Omental fat pad (tissue), 4 donors: ENCODE measurements at places on chromosomes 3 and 15. TPM values are rescaled to one million over a fixed set of nuclear protein-coding genes. Genes with fewer than 3 reads are reported as not detected.

DNA sequence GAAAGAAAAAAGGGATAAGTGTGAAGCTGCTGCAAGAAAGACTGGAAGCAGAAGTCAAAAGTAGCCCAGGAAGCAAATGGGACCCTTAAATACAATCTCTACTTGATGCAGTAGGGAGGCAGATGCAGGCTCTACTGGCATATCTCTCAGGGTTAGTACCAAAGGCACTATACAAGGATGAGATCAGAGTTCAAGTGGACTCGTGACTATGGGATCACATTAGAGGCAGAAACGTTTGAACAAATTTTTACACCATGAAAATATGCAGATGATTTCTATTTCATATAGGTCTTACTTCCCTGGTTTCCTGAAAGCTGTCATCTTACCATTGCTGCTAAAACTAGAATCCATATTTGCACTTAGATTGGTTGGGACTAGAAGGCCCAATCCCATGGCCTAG lies 27.7 kb upstream of the ANXA2 start:
- no peak for DNase-seq

DNA sequence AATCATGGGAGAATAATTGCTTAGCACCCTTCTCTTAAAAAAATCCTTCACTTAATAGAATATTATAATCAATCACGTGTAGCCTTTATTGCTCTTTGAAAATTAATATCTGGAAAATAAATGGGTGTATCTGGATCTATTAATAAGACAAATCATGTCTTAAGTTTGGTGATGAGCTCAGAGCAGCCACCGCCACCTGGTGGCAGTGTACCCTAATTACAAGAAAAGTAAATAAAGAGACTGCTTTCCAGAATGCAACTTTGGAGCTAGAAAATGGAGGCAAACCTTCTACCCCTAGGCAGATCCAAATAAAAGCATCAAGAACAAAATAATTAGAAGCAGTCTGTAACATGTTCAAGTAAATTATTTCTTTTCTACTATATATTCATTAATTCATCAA lies 43.5 kb downstream of the EPHB1 start:
- DNase-seq: no peak

DNA sequence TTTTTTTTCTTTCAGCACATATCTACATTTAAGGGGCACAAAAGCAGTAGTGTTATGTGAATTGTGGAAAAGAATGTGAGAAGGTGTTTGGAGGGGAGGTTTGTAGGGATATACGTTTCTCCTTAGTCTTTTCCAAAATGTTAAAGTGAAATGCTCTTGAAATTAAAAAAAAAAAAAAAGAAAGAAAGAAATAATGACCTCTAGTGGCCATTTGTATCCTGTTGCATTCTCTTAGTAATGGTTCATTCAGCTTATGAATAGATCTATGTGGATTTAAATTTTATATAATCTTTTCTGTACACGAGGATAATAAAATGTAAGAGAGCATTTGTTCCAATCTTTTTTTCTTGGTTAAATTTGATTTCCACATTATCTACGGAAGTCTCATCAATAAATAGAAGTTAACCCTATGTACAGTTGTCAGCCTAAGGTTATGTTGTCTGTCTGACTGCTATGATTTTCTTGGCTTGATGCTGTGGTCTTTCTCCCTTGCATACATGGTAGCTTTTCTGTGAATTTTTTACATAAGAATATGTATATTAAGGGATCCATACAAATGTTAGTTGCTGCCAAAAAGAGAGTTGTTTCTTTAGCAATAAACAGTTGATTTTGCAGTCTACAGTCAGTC lies 1.7 kb downstream of the P2RY13 start:
- no peak for DNase-seq

ZNF774 gene
- 1.8 TPM for total RNA-seq

DNA sequence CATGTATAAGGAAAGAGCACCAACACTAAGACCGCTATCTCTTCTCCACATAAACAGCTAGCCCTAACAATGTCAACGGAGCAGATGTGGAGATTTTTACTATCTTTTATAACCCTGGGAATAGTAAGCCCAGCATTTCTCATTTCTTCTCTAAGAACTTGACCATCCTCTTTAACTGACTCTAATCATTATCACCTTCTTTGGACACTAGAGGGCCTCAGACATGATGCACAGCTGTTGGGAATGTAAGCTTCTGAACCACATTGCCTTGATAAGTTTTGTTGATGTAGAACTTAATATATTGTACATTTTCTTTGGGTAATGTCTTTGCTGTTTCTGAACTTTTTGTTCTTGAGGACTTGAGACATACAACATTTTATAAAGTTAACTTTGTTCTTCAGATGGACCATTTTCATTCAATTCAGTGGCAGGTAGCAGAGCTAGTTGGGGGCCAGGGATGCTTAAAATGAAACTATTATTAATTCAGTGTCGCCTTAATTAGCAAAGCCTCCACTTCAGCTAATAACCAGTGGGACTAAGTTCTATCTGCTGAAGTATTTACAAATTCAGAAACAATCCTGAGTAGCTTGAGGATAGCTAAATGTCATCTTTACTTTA lies 9.6 kb upstream of the TAGLN3 start:
- DNase-seq: no peak

GRCh38 chr3:128006061-128007032 lies 45.9 kb upstream of the SEC61A1 start:
- no peak for DNase-seq

CISH gene
- total RNA-seq: 27.9 TPM

DNA sequence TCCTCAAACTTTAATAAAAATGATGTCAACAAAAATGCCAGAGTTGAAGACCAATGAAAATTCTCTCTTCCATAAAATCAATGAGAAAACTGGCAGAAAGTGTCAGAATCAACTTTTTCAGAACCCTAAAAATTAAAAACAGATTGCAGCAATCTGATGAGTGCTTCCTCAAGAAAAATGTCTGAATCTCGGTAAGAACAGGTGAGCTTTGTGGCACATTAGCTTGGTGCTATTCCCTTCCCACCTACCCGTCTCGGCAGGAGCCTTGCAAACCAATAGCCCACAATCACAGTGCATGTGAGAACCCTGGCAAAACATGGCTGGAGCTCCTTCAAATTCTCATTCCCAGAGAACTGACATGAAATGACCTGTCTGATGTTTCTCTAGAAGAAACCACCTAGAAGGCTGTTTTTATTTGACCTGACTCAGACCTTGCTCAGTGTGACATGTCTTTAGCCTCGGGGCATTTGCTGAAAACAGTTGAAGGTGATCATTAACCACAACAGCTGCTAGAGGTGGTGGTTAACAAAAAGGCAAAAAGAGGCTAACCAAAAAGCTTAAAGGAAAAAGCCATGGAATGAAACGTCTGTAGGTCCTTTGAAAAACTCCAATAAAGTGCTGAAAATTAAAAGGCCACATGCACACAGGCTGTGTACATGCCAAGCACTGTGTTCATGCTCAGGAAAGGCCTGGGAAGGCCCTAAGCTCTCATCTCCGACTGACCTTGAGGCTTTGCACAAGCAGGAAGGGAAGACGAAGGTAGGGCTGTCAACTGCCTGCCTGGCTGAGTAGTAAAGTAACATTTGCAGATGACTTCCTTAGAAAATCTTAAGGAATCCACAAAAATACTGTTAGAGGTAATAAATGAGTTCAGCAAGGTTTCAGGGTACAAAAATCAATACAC lies 253.0 kb upstream of the NSMCE3 start:
- DNase-seq: no peak

SLC15A2 gene
- total RNA-seq: 1.7 TPM

DNA sequence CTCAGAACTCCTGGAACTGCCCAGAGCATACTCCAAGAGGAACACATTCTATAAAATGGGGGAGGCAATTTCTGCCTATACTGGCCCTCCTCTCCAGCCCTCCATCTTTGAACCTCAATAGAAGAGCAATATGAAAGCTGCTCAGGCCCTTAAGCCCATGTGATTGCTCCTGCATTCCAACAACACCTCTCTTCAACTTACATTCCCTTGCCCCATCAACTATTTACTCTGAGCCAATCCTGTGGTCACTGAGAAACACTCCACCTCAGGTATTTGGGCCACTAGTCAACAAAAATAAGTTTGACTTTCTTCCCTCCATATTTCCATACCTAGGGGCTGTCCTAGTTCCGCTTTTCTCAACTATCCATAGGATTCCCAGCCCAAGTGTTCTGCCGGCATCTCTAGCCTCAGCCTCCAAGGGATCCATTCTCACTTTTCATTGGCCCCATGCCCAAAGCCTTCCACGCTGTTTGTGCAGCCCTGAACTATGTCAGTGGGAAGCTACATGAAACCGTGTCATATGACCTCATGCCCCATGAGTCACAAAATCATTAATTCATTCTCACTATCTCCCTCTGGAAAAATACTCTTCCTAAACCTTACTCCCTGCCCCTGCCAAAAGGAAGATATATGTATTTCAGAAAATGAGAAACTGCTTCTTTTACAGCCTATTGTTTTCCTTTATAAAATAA lies 61.6 kb downstream of the GJD2 start:
- no peak for DNase-seq

- no peak for DNase-seq
Observed at GRCh38 chr3:10142707-10143560, 1.4 kb downstream of the VHL start.

EID1 gene
- 152 TPM for total RNA-seq

STRIT1 gene
- not detected for total RNA-seq

TRAT1 gene
- 2.7 TPM for total RNA-seq

DNA sequence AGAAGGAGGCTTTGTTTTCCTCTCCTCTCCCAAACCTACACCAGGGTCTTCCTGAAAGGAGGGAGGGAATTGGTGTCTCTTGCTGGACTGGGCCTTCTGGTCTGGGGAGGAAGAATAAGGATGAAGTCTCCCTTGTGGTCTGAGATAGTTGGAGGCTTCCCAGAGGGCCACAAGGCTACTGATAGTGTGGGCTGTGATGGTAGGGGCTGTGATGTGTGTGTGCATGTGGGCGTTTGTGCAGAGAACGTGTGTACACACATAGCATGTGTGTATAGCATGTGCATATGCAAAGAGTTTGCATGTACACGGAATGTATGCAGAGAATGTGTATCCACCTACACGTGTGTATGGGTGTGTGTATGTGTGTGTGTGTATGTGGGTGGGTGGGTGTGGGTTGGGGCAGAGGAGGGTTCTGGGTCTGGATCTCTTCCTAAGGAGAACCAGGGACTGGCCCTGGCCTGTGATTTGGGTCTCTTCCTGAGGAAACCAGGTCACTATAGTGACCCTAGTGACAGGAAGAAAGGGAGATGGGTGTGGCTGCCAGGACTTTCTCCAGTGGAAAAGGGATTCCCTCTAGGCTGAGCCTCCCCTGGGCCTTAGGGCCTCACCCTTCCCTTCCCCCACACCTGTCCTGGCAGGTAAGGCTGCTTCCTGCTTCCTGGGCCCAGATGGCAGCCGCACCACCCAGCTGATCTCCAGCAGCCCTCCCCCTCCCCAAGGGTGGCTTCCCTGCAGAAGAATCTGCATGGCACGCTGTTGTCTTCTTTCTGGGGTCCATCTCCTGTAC lies 1.7 kb downstream of the FLNB start:
- no peak for DNase-seq

GRCh38 chr15:38401701-38402100 lies 52.2 kb upstream of the FAM98B start:
- DNase-seq: no peak

DNA sequence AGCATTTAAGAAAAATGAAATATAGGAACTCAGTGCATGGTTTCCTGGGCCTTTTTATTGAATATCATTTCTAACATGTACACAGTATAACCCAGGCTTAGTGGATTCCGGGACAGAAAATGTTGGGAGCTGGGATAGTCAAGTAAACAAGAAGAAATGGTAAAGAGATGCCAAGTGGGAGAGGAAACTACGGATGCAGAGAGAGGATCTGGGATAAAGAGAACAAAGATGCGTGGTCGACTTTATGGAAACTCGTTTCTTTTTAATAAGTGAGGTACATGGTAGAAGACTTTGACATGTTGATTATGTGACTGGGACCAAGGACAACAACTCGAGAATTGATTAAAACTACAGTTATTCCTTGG lies 1.2 kb upstream of the GPR176 start:
- DNase-seq: no peak

SKOR1 gene
- 0.74 TPM for total RNA-seq
